ENCODE measurements at places on chromosomes 3 and 15.

GRCh38 chr3:194688200-194688740 is 2.6 kb downstream of the FAM43A start:
- DNase-seq: peak; percentile 55

GRCh38 chr3:7693976-7694375 is 807.6 kb upstream of the LMCD1 start:
- no peak for DNase-seq

- DNase-seq: no peak
Measured at GRCh38 chr3:141091426-141091825, 40.3 kb downstream of the SPSB4 start.

DNA sequence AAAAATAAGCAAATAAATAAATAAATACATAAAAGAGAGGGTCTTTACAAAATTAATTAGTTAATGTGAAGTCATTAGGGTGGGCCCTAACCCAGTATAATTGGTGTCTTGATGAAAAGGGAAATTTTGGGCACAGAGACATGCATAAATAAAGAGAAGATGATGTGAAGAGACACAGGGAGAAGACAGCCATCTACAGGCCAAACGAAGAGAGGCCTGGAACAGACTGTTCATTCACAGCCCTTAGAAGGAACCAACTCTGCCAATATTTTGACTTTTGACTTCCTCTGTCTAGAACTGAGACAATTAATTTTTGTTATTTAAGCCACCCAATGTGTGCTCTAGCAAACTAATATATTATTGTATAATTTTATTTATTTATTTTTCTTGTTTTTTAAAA is 29.6 kb upstream of the SELENOK start:
- DNase-seq: no peak

DNA sequence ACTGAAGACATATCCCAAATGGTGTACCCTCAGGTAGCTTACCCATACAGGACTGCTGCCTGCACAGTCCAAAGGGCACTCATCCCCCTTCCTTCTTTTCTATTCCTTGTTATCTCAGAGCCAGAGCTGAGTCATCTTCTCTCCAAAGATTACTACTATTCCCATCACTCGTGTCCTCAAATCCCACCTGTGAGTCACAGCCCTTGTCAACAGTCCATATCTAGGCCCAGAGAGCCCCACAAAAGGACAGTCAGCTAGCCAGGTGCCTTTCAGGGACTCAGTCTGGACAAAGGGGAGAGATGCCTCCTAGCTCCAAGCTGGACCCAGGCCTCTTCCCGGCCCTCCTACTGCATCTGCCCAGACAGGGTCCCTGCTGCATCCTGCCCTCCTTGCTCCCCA is 11.0 kb downstream of the PARP16 start:
- peak; percentile 81 for DNase-seq

- DNase-seq: no peak
Measured at GRCh38 chr3:52798376-52798977, 3.9 kb downstream of the ITIH3 start.

DNA sequence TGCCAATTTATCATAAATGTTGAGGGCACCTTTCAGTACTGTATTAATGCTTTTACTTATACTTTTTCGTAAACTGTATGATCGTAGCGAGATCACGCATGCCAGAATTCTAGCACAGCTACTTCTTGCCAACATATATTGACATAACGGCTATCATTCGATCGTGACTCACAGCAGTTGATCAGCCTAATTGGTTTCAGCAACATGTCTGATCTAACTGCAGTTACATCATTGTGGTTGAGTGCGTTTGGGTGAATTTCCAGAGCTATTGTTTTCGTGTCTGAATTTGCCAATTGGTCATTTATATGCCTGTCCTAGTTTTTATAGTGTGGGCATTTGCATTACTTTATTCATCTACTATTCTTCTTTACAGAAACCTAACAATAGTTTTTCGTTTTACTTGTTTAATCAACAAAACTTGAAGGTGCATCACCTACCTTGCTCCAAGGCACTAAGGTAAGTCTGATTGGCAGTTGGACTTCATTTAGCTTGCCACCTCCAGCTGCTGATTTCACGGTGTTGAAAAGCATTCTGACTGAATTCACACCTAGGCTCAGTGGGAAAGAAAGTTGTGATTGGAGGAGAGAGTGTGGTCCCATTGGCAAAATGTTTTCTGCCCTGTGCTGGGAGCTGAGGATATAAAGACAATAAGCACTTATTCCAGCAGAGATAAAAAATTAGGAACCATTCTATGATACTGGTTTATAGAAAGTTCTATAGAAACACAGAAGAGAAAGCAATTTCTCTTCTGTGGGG is 120.9 kb upstream of the RGMA start:
- DNase-seq: no peak

GRCh38 chr3:22627993-22628499 is 575.1 kb upstream of the UBE2E2 start:
- DNase-seq: no peak

DNA sequence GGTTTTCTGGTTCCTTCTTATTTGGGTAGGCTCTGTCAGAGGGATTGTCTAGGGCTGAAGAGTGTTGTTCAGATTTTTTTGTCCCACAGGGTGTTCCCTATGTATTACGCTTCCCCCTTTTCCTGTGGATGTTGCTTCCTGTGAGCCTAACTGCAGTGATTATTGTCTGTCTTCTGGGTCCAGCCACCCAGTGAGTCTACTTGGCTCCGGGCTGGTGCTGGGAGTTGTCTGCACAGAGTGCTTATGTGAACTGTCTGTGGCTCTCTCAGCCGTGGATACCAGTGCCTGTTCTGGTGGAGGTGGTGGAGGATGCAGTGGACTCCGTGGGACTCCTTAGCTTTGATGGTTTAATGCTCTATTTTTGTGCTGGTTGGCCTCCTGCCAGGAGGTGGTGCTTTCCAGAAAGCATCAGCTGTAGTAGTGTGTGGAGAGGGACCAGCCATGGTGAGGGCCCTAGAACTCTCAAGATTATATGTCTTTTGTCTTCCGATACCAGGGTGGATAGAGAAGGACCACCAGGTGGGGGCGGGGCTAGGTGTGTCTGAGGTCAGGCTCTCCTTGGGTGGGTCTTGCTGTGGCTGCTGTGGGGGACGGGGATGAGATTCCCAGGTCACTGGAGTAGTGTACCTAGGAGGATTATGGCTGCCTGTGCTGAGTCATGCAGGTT is 53.8 kb downstream of the CCDC66 start:
- DNase-seq: no peak

- peak; percentile 93 for DNase-seq
Measured at GRCh38 chr3:56131974-56132590, 336.2 kb downstream of the ERC2 start.

GRCh38 chr3:134054231-134054630 is 24.5 kb upstream of the SLCO2A1 start:
- DNase-seq: no peak

- no peak for DNase-seq
Measured at GRCh38 chr15:54816401-54816800, 380.3 kb downstream of the RSL24D1 start.

DNA sequence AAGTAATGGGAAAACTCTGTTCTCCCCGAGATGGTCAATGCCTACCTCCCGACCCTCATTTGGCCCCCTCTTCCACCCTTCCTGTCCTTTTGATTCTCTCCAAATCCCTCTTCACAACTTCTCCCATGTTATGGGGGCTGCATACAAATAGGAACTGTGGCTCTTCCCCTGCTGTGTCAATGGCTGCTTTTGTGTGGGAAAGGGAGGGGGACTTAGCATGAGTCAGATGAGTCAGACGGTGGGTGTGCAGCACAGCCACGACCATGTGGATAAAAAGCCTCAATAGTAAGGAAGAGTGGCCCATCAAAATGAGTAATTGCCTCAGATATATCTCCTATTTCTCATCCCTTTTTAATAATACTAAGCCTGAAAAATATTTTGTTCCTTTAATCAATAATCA is 31.9 kb downstream of the SPATA16 start:
- peak; percentile 14 for DNase-seq

GRCh38 chr3:131403216-131403895 is 21.8 kb downstream of the NUDT16 start:
- no peak for DNase-seq

DNA sequence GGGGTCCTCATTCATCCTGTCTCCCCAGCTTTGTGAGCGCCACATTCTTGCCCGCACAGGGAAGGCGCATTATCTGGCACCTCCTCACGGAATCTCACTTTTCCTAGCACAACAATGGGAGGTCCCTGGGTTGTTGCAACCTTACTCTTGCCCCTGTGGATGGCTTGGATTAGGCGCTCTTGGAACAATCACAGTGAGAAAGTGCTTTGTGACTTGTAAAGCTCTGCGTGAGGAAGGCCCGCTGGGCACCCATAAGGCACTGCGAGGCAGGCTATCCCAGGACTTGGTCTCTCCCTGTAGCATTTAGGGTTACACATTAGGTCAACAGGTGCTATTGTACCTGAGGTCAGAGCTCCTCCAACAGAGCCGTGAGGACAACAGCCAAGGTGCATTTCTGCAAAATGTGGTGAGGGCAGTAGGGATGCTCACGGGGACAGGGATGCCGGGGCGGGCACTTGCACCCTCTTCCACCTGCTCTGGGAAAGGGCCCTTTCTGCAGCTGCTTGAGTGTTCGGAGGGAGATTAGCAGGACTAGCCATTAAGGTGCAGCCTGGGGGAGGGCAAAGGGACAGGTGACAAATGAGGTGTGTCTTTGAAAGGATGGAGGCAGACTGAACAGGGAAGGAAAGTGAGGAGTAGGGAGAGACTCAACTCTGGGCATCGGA is 13.9 kb upstream of the LRRC15 start:
- DNase-seq: no peak

GRCh38 chr3:52895418-52895817 is 1.9 kb downstream of the STIMATE start:
- DNase-seq: no peak

- DNase-seq: peak; percentile 42
Measured at GRCh38 chr3:11244121-11244677, 28.0 kb upstream of the ATG7 start.

DNA sequence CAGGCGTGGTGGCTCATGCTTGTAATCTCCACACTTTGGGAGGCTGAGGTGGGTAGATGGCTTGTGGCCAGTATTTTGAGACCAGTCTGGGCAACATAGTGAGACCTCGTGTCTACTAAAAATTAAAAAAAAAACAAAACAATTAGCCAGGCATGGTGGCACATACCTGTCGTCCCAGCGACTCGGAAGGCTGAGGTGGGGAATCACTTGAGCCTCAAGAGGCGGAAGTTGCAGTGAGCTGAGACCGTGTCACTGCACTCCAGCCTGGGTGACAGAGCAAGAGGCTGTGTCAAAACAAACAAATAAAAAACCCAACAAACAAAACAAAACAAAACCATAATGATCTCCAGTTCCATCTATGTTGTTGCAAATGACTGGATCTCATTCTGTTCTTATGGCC is 341.3 kb upstream of the CFAP20DC start:
- DNase-seq: no peak

DNA sequence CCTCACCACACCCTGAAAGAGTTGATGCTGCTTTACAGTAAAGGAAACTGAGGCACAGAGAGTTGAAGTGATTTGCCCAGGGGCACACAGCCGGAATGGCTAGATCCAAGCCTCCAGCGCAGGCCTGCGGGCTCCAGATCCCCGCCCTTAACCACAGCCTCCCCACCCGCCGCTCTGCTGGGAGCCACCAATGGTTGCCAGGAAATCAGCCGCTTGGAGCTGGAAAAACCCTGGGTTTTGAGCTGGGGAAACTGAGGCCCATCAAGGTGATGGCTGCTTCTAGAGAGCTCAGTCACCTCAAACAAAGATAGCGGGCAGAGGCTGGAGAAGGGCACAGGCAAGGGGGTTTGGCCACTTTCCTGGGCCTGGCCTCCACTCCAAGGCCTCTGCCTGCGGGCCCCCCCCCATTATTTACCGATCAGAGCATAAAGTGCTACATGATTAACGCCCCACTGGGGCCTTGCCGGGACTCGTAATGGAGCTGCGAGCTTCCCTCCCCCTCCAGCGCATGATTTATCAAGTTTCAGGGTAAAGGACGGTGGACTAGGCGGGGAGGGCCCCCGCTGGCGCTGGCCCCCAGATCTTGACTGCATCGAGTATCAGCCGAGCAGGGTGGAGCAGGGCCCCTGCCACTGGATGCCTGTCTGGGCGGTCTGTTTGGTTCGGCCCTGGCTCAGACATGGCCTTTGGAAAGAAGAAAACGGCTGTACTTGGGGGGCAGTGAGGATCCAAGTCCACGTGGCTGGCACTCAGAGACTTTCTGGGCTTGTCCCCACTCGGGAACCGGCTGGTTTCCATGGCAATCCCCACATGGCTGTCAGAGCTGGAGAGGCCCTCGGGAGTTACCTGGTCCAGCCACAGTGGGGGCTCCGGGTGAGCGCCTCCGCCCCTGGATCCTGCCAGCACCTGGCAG is 9.1 kb downstream of the PLXND1 start:
- DNase-seq: peak; percentile 60

DNA sequence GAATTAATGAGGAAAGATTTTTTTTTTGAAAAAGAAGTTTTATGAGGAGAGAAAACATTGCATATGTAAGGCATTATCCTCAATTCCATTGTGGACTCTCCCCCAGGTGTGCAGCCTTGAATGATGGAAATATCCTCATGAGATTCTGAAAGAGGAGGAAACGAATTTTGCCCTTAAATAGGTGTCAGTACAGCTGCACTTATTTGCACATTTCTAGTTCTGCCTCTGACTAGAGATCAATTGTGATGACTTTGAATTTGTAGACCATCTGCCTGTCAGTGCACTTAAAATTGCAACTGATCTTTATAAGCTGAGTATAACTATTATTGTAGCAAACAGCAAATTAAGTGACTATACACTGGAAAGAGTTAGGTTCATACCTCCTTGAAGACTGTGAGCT is 141.8 kb downstream of the UBE2E2 start:
- DNase-seq: no peak

DNA sequence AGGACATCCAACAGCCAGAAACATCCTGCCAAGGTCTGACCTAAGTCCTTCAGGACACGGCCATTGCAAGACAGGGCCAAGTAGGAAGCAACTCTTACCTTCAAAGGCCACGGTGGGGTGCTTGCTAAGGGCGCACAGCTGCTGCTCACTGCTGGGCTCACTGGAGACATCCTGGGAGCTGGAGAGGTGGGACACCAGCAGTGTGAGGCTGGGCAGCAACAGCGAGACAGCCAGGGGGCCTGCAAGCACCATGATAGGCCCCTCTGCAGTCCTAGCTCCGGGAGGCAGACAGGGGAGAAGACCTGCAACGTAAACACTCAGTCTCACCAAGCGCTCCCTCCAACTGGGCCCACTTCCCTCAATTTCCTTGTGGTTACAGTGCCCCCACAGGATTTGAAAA is 79.2 kb downstream of the SEMA5B start:
- no peak for DNase-seq

DNA sequence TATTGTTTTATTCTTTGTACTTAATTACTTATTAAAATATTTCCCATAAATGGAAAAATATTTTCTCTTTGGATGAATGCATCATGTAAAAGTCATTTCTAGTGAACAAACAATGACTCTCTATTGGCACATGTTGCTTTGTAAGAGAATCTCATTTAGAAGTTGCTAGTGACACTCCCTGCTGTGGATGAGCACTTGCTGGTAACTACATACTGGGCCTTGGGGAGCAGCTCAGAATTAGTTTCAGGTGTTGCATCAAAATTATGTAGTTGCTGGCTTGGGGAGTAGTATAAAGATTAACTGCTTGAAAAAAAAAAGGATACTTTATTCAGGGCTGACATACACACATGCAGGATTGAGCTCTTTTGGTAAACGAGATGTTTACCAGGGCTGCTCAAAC is 80.3 kb upstream of the KCNAB1 start:
- DNase-seq: no peak

Measured in A172 (cell line).